Stimulated activated CD8-positive, alpha-beta memory T cell treated with anti-CD3 and anti-CD28 coated beads, Interleukin-2, amount 100 ng/mL, for 1 hour (primary cell): ENCODE measurements at places on chromosomes 1 and 21.

GRCh38 chr21:28418726-28419514, 573.8 kb downstream of the LTN1 start:
- no peak for DNase-seq

GRCh38 chr1:29785554-29785953, 549.2 kb downstream of the PTPRU start:
- DNase-seq, result no peak

DNA sequence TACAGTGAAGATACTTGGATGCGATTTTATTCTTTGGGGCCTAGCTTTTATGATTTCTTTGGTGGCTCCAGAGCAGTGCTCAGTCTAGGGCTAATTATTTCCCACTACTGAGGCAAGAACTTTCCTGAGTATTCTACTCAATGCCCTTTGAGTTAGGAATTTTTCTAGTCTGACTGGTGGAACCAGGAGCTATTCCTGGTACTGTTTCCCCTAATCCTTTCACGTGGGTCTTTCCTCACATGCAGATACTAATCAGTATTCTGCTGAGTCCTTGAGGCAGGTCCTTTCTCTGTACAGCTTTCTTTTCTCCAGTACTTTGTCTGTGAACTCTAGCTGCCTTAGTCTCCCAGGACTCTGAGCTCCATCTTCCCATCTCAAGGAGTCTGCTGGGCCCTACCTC, 76.7 kb downstream of the TRIM11 start:
- no peak for DNase-seq

GRCh38 chr1:200028586-200029034, 1.1 kb downstream of the NR5A2 start:
- no peak for DNase-seq

DNA sequence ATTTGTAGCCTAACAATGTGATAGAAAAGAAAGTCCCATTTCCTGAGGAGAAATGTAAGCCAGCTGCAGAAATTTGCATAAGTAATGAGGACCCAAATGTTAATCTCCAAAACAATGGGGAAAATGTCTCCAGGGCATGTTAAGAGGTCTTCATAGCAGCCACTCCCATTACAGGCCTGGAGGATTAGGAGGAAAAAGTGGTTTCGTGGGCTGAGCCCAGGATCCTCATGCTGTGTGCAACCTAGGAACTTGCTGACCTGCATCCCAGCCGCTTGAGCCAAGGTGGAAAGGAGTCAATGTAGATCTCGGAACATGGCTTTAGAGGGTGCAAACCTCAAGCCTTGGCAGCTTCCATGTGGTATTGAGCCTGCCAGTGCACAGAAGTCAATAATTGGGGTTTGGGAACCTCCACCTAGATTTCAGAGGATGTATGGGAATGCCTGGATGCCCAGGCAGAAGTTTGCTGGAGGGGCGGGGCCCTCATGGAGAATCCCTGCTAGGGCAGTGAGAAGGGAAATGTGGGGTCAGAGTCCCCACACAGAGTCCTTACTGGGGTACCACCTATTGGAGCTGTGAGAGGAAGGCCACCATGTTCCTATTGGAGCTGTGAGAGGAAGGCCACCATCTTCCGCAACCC, 14.2 kb upstream of the F13B start:
- no peak for DNase-seq

DNA sequence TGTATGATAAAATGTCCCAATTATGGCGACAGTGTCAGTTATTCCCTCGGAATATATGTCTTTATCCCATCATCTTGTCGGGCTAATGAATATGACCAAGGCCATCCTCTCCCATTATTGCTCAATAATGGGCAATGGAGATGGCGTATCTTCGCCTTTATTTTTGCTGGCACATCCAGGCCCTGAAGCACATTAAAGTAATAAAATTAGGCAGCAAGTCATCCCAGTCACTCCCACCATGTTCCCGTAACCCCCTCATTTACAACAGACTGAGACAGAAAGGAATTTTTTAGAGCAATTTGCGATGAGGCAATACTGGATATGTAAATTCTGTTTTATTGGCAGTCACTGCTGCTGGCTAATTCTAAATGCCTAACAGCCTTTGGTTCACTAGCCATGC, 35.3 kb downstream of the CLIC6 start:
- DNase-seq, result no peak
